ENCODE measurements at places on chromosomes 5 and 9. TPM values are rescaled to one million over a fixed set of nuclear protein-coding genes. Genes with fewer than 3 reads are reported as not detected.
A peak's percentile ranks its signal among the peaks of the same experiment; 100 is the strongest.

GRCh38 chr5:59489551-59489950, 404.0 kb downstream of the PDE4D start:
- H3K36me3 ChIP-seq: no peaks in the 10 kb centered on the region
- H3K4me1 ChIP-seq: peaks cover 16% of the 10 kb centered on the region
- H3K4me3 ChIP-seq: no peak overlapping the region
- no peak for DNase-seq

Gene MARCOL
- total RNA-seq: not detected

GRCh38 chr5:12177851-12178250, 273.6 kb upstream of the CTNND2 start:
- H3K4me3 ChIP-seq: no peak overlapping the region
- no peaks in the 10 kb centered on the region for H3K4me1 ChIP-seq
- no peaks in the 10 kb centered on the region for H3K27me3 ChIP-seq
- no peaks in the 10 kb centered on the region for H3K36me3 ChIP-seq

Gene CDKN2B
- 1.3 TPM for total RNA-seq

GRCh38 chr5:170256571-170256970, 23.8 kb downstream of the C5orf58 start:
- peaks cover 39% of the 10 kb centered on the region for H3K36me3 ChIP-seq
- peaks cover 35% of the 10 kb centered on the region for H3K4me1 ChIP-seq
- H3K4me3 ChIP-seq: no peak overlapping the region
- DNase-seq: no peak

DNA sequence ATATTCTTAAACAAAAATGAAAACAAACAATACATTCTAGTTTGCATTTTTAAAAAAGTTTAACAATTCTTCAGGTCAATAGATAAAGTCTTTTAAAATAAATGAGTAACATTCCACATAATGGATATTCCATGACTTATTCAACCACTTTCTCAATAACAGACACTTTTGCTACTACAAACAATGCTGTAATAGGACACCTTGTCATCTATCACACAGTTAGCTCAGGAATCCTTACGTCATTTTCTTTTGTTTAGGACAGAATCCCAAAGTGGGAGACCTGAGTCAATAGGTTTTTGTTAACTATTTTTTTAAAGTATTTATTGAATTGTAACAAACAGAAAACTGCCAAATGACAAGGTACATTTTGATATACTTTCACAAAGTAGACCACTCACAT, 72.5 kb downstream of the CEP120 start:
- no peak overlapping the region for H3K27ac ChIP-seq
- DNase-seq: no peak
- H3K36me3 ChIP-seq: peaks cover 2% of the 10 kb centered on the region
- no peak overlapping the region for H3K4me3 ChIP-seq
- no peaks in the 10 kb centered on the region for H3K4me1 ChIP-seq
- no peaks in the 10 kb centered on the region for H3K27me3 ChIP-seq

DNA sequence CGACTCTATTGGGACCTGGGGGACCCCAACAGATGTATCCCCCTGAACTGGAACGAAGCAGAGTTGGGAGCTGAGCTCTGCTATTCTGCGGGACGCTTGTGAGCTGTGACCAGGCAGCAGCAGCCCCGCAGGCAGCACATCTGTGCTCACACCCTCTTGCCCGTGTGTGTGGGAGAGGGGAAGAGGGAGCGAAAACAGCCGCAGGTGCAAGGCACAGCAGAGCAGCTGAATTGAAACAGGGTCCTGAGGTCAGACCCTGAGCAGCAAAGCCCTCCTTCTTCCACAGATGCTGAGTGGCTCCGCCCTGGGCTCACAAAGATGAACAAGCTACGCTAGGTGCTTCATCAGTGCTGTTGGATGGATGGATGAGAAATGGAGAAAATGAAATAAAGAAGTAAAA, 198.7 kb downstream of the HSPA4 start:
- DNase-seq: no peak
- H3K36me3 ChIP-seq: no peaks in the 10 kb centered on the region
- H3K27me3 ChIP-seq: no peaks in the 10 kb centered on the region
- H3K27ac ChIP-seq: no peak overlapping the region
- peaks cover 9% of the 10 kb centered on the region for H3K4me1 ChIP-seq

GRCh38 chr5:160133071-160133917, 14.0 kb upstream of the PWWP2A start:
- no peak overlapping the region for H3K27ac ChIP-seq
- no peak overlapping the region for H3K4me3 ChIP-seq
- no peak for DNase-seq
- no peaks in the 10 kb centered on the region for H3K36me3 ChIP-seq
- no peaks in the 10 kb centered on the region for H3K27me3 ChIP-seq

Gene SREK1
- total RNA-seq: 76.7 TPM

GRCh38 chr5:80255431-80255810, 427 bp downstream of the SERINC5 start:
- H3K4me1 ChIP-seq: peaks cover 62% of the 10 kb centered on the region
- peaks cover 12% of the 10 kb centered on the region for H3K36me3 ChIP-seq
- no peaks in the 10 kb centered on the region for H3K27me3 ChIP-seq
- peak overlapping the region; percentile 92 for H3K4me3 ChIP-seq
- peak; percentile 63 for DNase-seq

- H3K27ac ChIP-seq: no peak overlapping the region
- H3K4me3 ChIP-seq: no peak overlapping the region
- DNase-seq: no peak
- peaks cover 21% of the 10 kb centered on the region for H3K27me3 ChIP-seq
- no peaks in the 10 kb centered on the region for H3K36me3 ChIP-seq
Observed at GRCh38 chr9:127154390-127155191, 32.2 kb upstream of the ANGPTL2 start.

Gene TMEM252
- not detected for total RNA-seq

GRCh38 chr5:6470672-6471071, 22.0 kb downstream of the UBE2QL1 start:
- H3K27ac ChIP-seq: no peak overlapping the region
- no peaks in the 10 kb centered on the region for H3K36me3 ChIP-seq

DNA sequence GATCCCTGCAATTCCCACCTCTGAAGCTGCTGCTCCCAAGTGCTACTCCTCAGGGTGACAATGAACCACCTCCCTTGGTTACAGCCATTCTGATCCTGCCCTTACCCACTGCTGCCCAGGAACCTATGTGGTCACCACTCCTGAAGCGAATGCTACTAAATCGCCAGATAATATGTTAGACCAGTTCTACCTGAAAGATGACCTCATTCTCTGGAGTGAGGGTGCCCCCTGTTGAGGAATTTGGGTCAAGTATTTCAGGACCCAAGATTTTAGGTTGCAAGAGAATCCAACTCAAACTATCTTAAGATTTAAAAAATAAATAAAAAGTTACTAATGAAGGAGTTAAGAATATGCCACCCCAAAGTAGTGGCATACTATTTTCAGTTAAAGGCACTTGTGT, 5.8 kb upstream of the SNAPC3 start:
- no peaks in the 10 kb centered on the region for H3K36me3 ChIP-seq
- peaks cover 11% of the 10 kb centered on the region for H3K27me3 ChIP-seq
- H3K27ac ChIP-seq: no peak overlapping the region
- DNase-seq: peak; percentile 40

Gene SLC22A4
- total RNA-seq: 1.8 TPM

GRCh38 chr9:132020820-132021510, 58.7 kb downstream of the MED27 start:
- no peaks in the 10 kb centered on the region for H3K27me3 ChIP-seq
- no peak overlapping the region for H3K4me3 ChIP-seq
- H3K4me1 ChIP-seq: peaks cover 5% of the 10 kb centered on the region
- H3K27ac ChIP-seq: no peak overlapping the region
- no peak for DNase-seq

GRCh38 chr5:1122511-1123294, 10.8 kb upstream of the SLC12A7 start:
- DNase-seq: no peak
- H3K27me3 ChIP-seq: no peaks in the 10 kb centered on the region
- H3K36me3 ChIP-seq: no peaks in the 10 kb centered on the region
- no peak overlapping the region for H3K4me3 ChIP-seq
- no peaks in the 10 kb centered on the region for H3K4me1 ChIP-seq
- H3K27ac ChIP-seq: no peak overlapping the region

DNA sequence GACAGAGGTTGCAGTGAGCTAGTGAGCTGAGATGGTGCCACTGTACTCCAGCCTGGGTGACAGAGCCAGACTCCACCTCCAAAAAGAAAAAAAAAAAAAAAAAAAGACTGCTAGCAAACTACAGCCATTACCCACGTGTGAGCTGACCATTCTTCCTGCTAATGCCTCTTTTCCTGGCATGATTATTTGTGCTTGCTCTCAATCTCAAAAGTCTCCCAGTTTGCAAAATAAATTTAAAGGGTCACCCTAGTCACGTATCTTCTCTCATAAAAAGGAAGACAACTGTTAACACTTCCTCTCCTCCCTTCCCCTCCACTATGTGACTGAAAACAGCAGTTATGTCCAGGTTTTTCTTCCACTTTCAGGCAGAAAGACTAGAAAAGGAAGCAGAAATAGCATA, 37.2 kb downstream of the TRIM36 start:
- no peak overlapping the region for H3K4me3 ChIP-seq
- no peaks in the 10 kb centered on the region for H3K36me3 ChIP-seq
- no peaks in the 10 kb centered on the region for H3K4me1 ChIP-seq
- no peak for DNase-seq

- peaks cover 16% of the 10 kb centered on the region for H3K36me3 ChIP-seq
- DNase-seq: peak; percentile 82
- peak overlapping the region; percentile 86 for H3K4me3 ChIP-seq
- no peaks in the 10 kb centered on the region for H3K27me3 ChIP-seq
- H3K4me1 ChIP-seq: peaks cover 77% of the 10 kb centered on the region
Observed at GRCh38 chr9:127783111-127784008, 2.5 kb upstream of the CDK9 start.

GRCh38 chr9:87787735-87788134, 61.8 kb downstream of the CTSL start:
- DNase-seq: no peak
- H3K4me1 ChIP-seq: peaks cover 4% of the 10 kb centered on the region
- H3K36me3 ChIP-seq: no peaks in the 10 kb centered on the region
- H3K4me3 ChIP-seq: no peak overlapping the region

- no peak for DNase-seq
- no peaks in the 10 kb centered on the region for H3K36me3 ChIP-seq
- peaks cover 5% of the 10 kb centered on the region for H3K4me1 ChIP-seq
- no peak overlapping the region for H3K27ac ChIP-seq
- no peaks in the 10 kb centered on the region for H3K27me3 ChIP-seq
- no peak overlapping the region for H3K4me3 ChIP-seq
Observed at GRCh38 chr5:142215915-142216681, 107.5 kb downstream of the NDFIP1 start.

Gene ELOVL7
- 5.9 TPM for total RNA-seq

GRCh38 chr5:134524272-134524825, 1.1 kb upstream of the JADE2 start:
- peak overlapping the region; percentile 99 for H3K4me3 ChIP-seq
- H3K36me3 ChIP-seq: peaks cover 5% of the 10 kb centered on the region
- no peak overlapping the region for H3K27ac ChIP-seq

- H3K27ac ChIP-seq: no peak overlapping the region
- H3K36me3 ChIP-seq: no peaks in the 10 kb centered on the region
- no peak overlapping the region for H3K4me3 ChIP-seq
- no peaks in the 10 kb centered on the region for H3K4me1 ChIP-seq
Observed at GRCh38 chr5:78811121-78811817, 162.7 kb upstream of the LHFPL2 start.

GRCh38 chr9:119009249-119009648, 360.0 kb downstream of the BRINP1 start:
- no peak for DNase-seq

Gene PRLR
- total RNA-seq: 0.25 TPM

Gene MSX2
- total RNA-seq: 0.28 TPM

GRCh38 chr9:35350212-35350611, 139.7 kb upstream of the RUSC2 start:
- no peak overlapping the region for H3K27ac ChIP-seq
- no peaks in the 10 kb centered on the region for H3K4me1 ChIP-seq
- no peak for DNase-seq
- no peaks in the 10 kb centered on the region for H3K27me3 ChIP-seq

DNA sequence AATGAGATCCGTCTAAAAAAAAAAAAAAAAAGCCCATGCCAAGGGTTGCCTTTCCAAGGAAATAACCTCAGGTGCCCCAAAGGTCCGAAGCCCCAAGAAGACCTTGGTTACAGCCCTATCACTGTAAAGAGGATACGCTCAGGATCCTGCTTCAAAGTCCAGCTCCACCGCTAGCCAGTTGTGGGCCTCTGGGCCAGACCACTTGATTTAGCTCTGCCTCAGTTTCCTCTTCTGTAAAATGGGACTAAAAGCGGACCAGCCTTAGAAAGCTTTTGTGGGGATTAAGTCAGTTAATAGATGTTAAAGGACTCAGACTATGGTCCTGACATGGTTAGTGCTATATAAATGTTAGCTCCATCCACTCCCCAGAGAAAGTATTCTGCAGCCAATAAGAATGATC, 48.7 kb upstream of the ORM1 start:
- no peak overlapping the region for H3K4me3 ChIP-seq
- H3K27ac ChIP-seq: no peak overlapping the region
- H3K4me1 ChIP-seq: no peaks in the 10 kb centered on the region

Gene ADGRD2
- total RNA-seq: not detected

GRCh38 chr5:17105744-17106418, 111.5 kb upstream of the BASP1 start:
- H3K4me1 ChIP-seq: no peaks in the 10 kb centered on the region
- no peaks in the 10 kb centered on the region for H3K36me3 ChIP-seq
- H3K27ac ChIP-seq: no peak overlapping the region
- H3K4me3 ChIP-seq: no peak overlapping the region
- no peaks in the 10 kb centered on the region for H3K27me3 ChIP-seq

GRCh38 chr5:9653811-9654210, 23.7 kb upstream of the TAS2R1 start:
- H3K36me3 ChIP-seq: no peaks in the 10 kb centered on the region
- H3K27me3 ChIP-seq: no peaks in the 10 kb centered on the region
- no peak overlapping the region for H3K27ac ChIP-seq
- H3K4me1 ChIP-seq: no peaks in the 10 kb centered on the region
- no peak for DNase-seq

DNA sequence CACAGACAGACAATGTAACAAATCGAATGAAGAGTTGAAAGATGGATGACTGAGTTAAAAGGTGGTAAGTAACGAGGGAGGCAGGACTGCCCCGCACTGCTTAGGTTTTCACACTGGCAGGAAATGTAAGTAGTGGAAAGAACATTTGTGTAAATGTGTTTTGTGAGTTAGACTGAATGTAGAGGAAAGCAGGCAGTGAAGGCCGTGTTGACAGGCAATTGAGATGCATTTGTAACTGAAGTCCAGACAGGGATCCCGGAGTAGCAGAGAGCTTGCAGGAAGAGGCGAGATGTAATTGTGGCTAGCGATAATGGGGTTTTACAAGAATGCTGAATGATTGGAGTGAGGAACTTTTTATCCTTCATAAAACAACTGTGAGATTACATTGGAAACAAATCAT, 20.0 kb upstream of the SH3PXD2B start:
- H3K27ac ChIP-seq: no peak overlapping the region
- DNase-seq: no peak
- H3K27me3 ChIP-seq: no peaks in the 10 kb centered on the region
- H3K4me1 ChIP-seq: no peaks in the 10 kb centered on the region
- H3K4me3 ChIP-seq: no peak overlapping the region

Gene IFNB1
- 1.6 TPM for total RNA-seq
